ENCODE measurements at places on chromosomes 11 and 22.

GRCh38 chr22:19878461-19879245 is 24.0 kb upstream of the GNB1L start:
- DNase-seq: no peak

DNA sequence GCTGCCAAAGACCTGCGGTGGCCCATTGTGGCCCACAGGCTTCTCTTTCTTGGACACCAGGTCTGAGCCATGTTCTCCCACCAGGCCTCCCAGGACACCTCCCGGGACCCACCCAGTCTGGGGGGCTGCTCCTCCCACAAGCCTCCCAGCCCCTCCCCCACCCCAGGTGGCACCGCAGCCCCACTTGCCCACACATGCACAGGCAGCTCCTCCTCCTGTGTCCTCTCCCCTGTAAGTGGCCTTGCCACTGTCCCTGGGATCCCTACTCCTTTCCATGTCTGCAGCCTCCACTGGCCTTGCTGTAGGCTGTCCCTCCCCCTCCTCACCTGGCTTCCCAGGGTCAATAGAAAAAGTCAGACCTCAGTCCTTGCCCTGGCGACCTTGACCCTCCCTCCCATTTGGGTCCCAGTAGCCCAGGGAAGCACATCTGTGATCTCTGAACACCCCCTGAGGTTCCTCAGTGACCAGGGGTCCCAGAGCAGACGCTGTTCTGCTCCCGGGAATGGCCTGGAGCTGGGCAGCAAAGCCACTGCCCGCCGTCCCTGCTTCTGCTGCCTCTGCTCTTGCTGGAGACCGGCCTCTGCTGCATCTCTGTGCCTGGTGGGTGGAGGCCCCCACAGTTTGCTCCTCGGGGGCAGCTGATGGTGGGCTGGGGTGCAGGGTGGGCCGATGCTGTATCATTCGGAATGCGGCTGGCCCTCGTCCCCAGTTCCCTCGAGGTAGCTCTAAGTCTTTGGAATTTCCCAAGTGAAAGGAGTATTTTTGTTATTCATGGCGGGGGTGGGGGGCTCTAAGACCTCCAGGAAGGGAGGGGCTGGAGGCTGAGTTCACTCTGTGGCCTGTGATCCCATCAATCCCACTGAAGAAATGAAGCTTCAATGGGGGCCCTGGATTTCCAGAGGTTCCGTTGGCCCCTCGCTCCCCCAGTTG is 43.6 kb downstream of the ARHGAP8 start:
- DNase-seq: no peak

GRCh38 chr22:49199224-49199623 is 628.4 kb downstream of the BRD1 start:
- no peak for DNase-seq

GRCh38 chr22:22754961-22755777 is 110.8 kb downstream of the GGTLC2 start:
- DNase-seq: no peak

GRCh38 chr11:68838572-68838964 is 3.1 kb downstream of the CPT1A start:
- DNase-seq: no peak

GRCh38 chr22:49091917-49092545 is 735.6 kb downstream of the BRD1 start:
- no peak for DNase-seq

- no peak for DNase-seq
Observed at GRCh38 chr22:43319661-43320486, 23.3 kb downstream of the SCUBE1 start.

DNA sequence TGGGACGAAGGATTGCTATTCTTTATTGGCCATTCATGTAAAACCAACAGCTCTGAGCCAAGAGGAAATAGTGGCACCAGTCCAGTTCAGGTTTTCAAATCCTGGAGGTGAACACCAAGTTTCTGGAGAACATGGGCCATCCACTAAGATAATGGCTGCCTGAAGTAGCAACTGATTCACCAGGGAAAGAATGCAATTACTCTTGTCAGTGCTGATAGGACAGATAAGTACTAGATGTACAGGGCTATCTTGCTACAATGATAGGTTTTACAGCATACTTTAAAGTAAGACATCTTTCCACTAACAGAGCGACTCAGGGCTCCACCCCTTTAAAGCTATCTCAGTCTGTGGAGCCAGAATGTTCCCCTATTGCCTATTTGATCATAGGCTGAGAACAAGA is 36.8 kb upstream of the APOA1 start:
- DNase-seq: no peak

DNA sequence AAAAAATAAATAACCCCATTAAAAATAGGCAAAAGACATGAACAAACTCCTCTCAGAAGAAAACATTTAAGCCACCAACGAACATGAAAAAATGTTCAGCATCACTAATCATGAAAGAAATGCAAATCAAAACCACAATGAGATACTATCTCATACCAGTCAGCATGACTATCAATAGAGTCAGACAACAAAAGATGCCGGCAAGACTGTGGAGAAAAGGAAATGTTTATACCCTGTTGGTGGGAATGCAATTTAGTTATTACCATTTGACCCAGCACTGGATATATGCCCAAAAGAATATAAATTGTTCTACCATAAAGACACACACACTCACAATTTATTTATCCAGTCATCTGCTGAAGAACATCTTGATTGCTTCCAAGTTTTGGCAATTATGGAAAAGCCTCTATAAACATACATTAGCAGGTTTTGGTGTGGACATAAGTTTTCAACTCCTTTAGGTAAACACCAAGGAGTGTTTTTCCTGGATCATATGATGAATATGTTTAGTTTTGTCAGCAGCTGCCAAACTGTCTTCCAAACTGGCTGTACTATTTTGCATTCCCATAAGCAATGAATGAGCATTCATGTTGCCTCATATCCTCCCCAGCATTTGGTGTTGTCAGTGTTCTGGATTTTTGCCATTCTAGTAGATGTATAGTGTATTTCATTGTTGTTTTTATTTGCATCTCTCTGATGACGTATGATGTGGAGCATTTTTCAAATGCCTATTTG is 28.0 kb downstream of the OR8D1 start:
- no peak for DNase-seq

DNA sequence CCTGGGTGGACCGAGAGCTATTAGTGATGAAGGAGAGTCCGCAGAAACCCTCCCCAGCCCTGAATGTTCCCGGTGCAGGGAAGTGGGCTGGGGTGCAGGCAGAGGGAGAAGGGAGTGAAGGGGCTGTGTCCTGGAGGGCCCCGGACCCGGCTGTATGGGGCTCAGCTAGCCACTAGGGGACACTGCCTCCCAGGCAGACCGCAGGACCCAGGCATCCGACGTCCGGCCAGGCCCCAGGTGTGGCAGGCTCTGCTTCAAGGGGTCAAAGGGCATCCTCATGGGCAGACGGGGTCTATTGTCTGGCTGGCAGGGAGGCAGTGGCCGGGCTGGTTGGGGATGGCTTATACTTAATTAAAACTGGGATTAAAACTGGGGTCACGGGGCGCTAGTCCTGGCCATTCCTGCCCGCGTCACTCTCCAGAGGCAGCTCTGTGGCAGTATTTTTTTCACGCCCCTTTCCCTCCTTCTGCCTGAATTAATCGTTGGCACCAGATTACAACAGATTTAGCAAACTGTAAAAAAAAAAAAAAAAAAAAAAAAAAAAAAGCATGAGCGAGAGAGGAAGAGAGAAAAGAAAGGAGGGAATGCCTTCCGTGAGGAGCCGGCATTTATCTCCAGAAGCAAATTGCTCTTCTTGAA is 5.1 kb downstream of the FLRT1 start:
- no peak for DNase-seq

GRCh38 chr11:94224078-94224477 is 80.3 kb upstream of the IZUMO1R start:
- DNase-seq: no peak

- no peak for DNase-seq
Observed at GRCh38 chr11:36026315-36026968, 82.6 kb downstream of the LDLRAD3 start.

GRCh38 chr22:37330200-37331033 is 48.1 kb downstream of the CYTH4 start:
- DNase-seq: no peak

- peak; percentile 55 for DNase-seq
Observed at GRCh38 chr11:118338637-118339061, 3.9 kb downstream of the CD3D start.

- DNase-seq: no peak
Observed at GRCh38 chr22:28978863-28979796, 82.5 kb downstream of the C22orf31 start.

DNA sequence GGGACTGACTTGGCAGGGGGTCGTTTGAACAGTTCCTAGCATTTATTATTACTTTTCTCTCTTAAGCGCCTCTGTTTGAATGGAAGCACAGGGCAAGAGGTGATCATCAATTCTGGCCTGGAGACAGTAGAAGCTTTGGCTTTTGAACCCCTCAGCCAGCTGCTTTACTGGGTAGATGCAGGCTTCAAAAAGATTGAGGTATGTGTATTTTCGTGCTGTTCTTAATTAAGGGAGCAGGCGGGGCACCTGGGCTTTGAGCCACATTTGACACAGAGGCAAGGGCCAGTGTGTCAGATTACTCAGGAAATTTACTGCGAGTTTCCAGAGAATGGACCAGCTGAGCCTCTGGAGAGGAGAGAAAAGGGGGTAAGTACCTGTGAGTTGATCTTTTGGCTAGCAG is 102.4 kb upstream of the SORL1-AS1 start:
- no peak for DNase-seq

DNA sequence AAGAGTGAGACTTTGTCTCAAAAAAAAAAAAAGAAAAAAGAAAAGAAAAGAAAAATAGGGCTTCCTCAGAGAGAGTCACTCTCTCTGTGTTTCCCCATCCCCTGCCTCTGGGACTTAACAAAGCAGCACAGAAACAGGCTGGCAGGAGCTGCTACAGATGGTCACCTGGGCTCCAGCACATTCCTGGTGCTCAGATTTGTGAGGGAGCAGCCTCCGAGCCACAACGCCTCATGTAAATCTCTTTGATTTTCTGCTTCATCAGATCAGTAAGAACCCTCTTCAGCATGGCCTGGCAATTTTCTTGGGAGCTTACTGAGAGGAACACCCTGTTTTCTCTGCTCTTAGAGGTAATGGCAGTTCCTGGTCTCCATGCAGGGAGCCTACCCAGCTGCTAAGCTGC is 15.2 kb upstream of the LDHA start:
- DNase-seq: no peak

GRCh38 chr11:86458294-86459001 is 83.8 kb downstream of the CCDC81 start:
- no peak for DNase-seq

DNA sequence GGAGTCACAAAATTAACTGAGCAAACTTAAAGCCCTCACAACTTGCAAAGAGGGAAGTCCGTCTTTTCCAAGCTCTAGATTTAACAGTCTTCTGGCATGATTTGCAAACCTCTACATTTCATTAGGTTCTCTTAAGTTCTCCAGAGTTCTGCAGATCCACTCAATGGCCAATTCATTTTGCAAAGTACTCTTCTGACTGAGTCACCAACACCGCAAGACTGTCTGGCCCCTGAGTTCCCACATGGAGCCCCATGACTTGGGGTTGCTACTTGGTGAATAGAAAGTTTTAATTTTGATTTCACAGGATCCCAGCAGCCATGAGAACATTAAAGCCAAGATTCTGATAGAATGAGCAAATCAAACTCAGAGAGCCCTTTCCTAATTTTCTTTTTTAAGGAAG is 134.5 kb downstream of the PLEKHA7 start:
- DNase-seq: no peak

DNA sequence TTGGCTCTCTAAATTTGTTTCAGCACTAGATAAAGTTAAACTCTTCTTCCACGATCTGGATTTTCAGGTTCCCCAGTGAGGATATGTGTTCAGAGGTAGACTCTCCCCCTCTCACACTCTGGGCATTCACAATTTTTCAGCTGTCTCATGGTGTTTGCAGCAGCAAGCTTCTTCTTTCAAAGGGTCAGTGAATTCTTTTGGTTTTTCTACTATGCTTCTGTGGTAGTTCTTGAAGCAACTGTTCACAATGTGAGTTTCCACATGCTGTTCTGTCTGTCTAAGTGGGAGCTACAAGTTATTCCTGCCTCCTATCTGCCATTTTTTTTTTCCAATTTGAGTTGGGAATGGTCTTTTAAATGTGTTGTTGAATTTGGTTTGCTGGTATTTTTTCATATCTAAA is 25.4 kb downstream of the CNTF start:
- DNase-seq: no peak

- no peak for DNase-seq
Observed at GRCh38 chr11:77093987-77094840, 8.4 kb upstream of the OMP start.

DNA sequence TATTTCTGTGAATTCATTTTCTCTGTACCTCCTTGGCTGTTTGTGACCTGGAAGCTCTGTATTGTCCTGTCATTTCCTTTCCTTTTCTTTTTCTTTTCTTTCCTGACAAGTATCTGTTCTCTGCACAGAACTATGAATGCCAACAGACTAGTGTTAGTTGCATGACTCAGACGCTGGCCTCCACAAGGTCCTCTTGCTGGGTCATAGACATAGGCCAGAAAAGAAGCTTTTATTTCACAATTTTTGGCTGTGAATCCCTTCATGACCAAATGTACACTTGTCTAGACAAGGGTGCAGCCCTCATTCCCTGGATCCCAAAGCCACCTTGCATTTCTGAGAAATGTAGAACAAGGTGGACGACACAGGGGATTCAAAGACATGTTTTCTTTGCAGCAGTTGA is 104.1 kb upstream of the MTNR1B start:
- no peak for DNase-seq

- DNase-seq: no peak
Observed at GRCh38 chr11:32081129-32081641, 9.7 kb upstream of the RCN1 start.
